ENCODE measurements at places on chromosomes 6 and 20. TPM values are rescaled to one million over a fixed set of nuclear protein-coding genes. Genes with fewer than 3 reads are reported as not detected.

DNA sequence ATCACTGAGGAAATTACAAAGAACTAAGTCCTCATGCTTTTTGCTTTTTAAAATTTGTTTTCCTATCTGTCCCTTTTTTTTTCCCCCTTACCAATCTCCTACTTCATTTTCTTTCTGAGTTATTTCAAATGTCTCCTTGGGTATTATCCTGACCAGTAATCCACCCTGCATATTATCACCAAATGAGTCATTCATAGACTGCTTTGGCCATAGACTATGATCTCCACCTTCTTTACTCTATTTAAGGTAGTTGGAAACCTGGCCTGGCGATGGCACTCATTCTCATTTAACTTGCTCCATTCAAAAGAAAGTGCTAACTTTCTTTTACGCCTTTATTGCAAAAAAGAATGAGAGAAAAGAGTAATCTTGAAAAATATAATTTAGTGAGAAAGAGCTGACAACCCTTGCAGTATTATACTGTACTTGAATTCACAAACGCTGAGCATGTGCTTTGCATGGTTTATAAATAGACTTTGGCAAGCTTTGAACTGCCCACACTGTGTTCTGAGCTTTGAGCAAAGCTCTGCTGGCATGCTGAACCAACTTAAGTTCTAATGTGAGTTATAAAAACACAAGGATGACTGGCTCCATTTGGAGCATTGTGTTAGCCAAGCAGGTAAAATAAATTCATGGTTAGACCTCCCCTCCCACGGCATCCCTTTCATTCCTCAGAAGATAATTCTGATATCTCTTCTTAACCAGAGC is 198.9 kb downstream of the NKAIN2 start:
- DNase-seq, result no peak

DNA sequence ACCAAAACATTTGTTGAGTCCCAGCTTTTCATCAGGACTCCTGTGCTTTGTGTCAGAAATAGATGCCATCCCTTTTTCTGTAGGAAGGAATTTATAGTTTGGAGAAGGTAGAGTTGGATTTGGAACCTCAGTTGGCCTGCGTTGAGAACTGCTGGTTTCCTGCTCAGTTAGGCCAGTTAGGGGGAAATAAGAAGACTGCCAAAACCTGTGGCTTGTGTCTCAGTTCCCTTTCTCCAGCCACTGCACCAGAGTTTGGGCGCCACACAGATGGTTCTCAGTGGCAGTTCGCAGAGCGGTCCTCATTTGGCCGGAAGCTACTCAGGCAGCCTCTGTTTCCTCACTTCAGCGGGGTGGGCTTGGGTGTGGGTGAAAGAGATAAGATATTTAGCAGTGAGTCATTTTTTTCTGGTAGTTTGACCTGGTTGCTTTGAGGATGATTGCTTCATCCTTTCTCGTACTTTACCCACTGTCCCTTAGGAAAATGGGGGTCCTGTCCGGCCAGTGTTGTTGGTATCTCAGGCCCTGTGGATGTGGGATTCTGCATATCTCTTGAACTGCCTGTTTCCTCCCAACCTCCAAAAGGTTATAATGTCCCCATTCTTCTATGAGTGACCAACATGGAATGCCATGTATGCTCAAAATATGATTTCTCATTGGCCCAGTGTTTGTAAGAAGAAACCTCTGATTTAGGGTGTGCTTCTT is 53.7 kb downstream of the JARID2 start:
- DNase-seq, result no peak

- DNase-seq, result no peak
Measured at GRCh38 chr6:26012061-26012460, 49.5 kb downstream of the TRIM38 start.

GRCh38 chr20:6740096-6740495 is 27.4 kb upstream of the BMP2 start:
- no peak for DNase-seq

ITPA gene
- 77.3 TPM for total RNA-seq

ANKRD6 gene
- 9.9 TPM for total RNA-seq

TNFRSF6B gene
- total RNA-seq, result 147 TPM

- no peak for DNase-seq
Measured at GRCh38 chr6:107171513-107171912, 56.2 kb upstream of the BEND3 start.

C20orf202 gene
- total RNA-seq, result not detected

DNA sequence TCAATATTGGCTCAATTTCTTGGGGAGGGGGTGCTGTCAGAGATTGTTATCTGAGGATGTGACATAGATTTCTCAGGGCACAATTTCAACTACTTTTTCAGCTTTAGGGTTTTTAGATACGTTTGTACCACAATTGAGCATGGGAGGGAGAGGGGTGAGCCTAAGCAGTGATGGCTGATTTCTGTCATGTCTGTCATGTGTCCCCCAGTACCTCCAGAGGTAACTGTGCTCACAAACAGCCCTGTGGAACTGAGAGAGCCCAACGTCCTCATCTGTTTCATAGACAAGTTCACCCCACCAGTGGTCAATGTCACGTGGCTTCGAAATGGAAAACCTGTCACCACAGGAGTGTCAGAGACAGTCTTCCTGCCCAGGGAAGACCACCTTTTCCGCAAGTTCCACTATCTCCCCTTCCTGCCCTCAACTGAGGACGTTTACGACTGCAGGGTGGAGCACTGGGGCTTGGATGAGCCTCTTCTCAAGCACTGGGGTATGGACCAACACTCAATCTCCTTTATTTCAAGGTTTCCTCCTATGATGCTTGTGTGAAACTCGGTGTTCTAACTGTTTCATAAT is 3.4 kb downstream of the HLA-DRA start:
- no peak for DNase-seq

- DNase-seq, result no peak
Measured at GRCh38 chr6:159718634-159719033, 8.7 kb upstream of the WTAP start.

DNA sequence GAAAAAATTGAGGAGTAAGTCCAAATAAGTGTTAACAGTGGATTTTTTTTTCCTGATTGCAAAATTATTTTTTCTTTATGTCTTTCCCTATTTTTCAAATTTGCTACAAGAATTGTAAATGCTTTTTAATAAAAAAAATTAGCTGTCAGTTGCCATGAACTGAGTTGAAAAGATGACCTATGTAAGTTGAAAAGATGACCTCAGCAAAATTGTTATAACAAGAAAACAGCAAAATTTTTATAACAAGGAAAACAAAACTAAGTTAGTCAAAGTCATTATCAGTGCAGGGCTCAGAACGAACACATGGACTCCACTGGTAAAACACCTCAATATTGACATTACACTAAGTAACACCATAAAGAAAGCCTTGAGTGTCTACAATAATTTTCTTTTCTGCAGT is 207.0 kb upstream of the HDDC2 start:
- DNase-seq, result no peak

DNA sequence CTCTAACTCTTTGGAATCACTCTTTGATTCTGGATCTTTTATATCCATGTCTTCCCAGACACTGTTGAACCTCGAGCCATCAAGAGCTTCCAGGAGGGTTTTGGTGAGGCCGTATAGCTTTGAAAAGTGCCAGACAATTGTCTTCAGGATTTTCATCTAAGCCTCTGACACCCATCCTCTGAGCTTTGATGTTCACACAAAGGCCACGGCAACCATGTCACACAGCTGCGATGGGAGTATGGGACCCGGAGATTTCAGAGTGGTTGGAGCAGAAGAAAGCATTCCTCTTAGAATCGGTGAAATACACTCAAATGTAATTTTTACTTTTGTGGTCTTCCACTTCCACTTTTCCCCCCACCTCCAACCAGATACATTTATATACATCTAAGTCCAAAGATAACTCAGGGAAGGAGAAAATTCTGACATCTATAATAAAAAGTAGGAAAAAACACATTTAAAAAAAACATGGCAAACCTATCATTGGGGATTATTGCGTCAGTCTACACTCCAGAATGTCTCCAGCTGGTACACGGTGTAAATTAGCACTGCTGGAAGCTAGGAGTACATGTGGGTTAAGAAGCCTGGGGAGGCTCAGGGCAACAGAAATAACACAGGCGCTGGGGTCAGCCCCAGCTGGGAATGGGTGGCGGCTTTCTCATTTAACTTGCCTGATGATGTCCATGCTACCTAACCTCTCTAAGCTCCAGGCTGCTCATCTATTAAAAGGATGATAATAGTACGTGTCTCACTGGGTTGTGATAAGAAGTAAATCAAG is 92.7 kb downstream of the LY86 start:
- DNase-seq, result no peak

GRCh38 chr6:73349311-73349710 is 4.8 kb downstream of the DPPA5 start:
- no peak for DNase-seq

KIF25 gene
- not detected for total RNA-seq

- no peak for DNase-seq
Measured at GRCh38 chr20:23544133-23544532, 24.2 kb downstream of the CST9L start.

TBXT gene
- total RNA-seq, result not detected

DNA sequence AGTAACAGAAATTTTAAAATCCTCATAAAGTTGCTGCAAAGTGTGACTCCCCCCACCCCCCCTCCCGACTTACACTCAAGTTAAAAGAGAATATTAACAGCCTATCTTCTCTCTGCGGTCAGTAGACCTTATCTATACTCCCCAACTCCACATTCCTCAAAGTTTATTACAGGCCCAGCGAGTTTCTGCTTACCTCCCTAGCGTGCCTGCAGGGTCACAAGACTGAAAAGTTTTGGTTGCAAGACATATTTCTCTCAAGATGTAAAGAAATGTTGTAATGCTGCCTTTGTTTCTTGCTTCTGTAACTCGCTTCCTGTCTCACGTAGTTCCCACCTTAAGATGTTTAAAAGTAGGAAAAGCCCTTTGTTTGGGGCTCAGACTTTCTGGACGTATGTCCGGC is 699.6 kb downstream of the PHF3 start:
- DNase-seq, result no peak

DNA sequence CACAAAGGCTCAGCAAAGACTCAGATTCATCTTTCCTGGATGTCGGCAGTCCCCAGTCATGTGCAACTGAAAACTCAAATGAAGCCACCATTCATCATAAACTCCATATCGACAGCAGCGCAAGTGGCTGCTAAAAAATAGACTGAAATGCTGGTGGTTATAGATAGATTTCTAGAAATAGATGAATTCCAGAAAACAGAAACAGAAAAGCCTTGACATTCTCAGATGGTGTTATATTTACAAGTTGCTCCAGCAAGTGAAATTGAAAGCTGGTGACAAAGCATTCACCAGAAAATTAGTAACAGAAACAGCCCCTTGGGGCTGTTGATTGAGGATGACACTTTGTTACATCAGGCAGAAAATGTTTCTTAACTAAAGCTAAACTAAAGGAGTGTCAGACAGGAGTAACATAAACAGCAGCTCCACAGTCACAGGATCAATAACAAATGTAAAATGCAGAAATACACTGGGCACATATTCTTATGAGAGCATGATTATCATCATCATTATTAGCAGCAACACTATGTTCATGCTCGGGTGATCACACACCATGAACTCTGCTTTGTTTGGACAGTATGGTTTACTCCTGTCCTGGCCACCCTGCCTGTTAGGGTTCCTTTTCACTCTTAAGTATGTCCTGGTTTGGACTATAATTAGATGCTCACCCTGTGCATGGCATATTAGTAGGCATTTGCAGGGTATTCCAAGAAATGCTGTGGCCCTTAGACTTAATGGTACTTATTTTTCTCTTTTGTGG is 36.4 kb upstream of the SLC35F1 start:
- DNase-seq, result no peak

PSMF1 gene
- 153 TPM for total RNA-seq

CST7 gene
- total RNA-seq, result not detected

GRCh38 chr6:152356662-152357061 is 280.5 kb downstream of the SYNE1 start:
- DNase-seq, result peak; percentile 27

DNA sequence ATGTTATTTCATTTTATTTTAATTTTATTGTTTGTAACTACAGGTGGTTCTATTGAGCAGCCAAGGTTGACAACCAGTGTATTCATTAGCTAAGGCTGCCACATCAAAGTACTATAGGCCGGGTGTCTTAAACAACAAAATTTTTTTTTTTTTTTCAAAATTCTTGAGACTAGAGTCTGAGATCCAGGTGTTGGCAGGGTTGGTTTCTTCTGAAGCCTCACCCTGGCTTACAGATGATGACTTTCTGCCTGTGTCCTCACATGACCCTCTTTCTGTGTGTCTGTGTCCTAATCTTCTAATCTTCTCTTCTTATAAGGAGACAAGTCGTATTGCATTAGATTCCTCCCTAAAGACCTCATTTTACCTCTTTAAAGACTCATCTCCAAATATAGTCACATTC is 208.4 kb downstream of the MANEA start:
- DNase-seq, result no peak

SMOC2 gene
- total RNA-seq, result 0.42 TPM

- no peak for DNase-seq
Measured at GRCh38 chr6:166672624-166673206, 45.7 kb upstream of the RPS6KA2 start.

- DNase-seq, result no peak
Measured at GRCh38 chr6:30832864-30833263, 51.5 kb upstream of the DDR1 start.

DNA sequence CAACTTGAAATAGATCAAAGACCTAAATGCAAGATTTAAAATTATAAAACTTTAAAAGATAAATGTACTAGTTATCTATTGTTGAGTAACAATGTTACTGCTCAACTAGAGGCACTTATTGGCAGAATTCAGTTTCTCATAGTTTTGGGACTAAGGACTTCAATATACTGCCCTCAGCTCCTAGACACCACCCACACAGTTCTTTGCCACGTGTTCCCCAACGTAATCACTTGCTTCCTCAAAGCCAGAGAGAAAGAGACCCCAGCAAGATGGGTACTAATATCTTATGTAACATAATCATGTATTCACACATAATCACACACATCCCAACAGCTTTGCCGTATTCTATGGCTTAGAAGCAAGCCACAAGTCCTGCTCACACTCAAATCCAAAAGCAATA is 50.3 kb upstream of the SLC22A16 start:
- DNase-seq, result no peak

GRCh38 chr6:158780988-158781691 is 38.0 kb downstream of the EZR start:
- no peak for DNase-seq

- DNase-seq, result no peak
Measured at GRCh38 chr20:38196076-38196475, 31.0 kb upstream of the TGM2 start.

GRCh38 chr20:55646851-55647250 is 358.5 kb downstream of the CBLN4 start:
- no peak for DNase-seq

SIRPB2 gene
- not detected for total RNA-seq

- no peak for DNase-seq
Measured at GRCh38 chr20:22921595-22922421, 113.3 kb upstream of the SSTR4 start.

- no peak for DNase-seq
Measured at GRCh38 chr6:7137335-7138045, 29.7 kb downstream of the RREB1 start.

- DNase-seq, result no peak
Measured at GRCh38 chr6:170298688-170299087, 7.8 kb upstream of the DLL1 start.
